ENCODE measurements at places on chromosomes 6 and 20. TPM values are rescaled to one million over a fixed set of nuclear protein-coding genes. Genes with fewer than 3 reads are reported as not detected.

- no peaks in the 10 kb centered on the region for H3K36me3 ChIP-seq
- H3K4me1 ChIP-seq, result no peaks in the 10 kb centered on the region
- H3K27ac ChIP-seq, result no peak overlapping the region
Observed at GRCh38 chr20:14331646-14332045, 5.8 kb downstream of the FLRT3 start.

Gene RAB44
- total RNA-seq, result not detected

Gene UST
- total RNA-seq, result 0.90 TPM

Gene PLA2G7
- total RNA-seq, result not detected

DNA sequence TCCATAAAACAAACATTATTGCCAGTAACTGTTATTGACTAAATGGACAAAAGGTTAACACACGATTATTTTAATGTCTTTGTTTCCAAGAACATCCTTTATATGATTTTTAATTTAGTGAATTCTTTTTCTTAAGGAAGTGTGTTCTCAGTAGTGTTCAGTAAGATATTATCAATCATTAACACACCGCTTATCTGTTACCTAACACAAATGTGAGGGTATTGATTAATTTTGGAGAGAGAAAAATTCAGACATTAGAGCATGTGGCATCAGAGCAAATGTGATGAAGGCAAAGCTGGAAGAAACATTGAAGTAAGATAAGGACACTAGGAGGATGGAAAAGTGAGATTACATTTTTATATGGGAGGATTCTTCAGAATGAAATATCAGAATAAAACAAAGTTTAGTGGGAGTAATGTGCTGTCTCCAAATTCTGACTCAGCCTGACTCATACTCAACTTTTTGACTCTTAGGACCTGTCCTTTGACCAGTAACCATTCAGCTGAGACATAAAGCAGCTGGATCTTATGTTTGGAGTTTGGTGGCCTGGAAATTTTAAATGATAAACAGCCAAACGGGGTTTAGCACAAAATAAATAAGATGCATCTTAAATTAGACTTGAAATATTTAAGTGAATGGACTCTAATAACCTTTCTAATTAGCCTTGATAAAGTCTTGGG, 348.6 kb downstream of the CD109 start:
- no peaks in the 10 kb centered on the region for H3K4me1 ChIP-seq
- H3K27me3 ChIP-seq, result no peaks in the 10 kb centered on the region
- no peaks in the 10 kb centered on the region for H3K36me3 ChIP-seq
- no peak for DNase-seq

- peak; percentile 73 for DNase-seq
- peak overlapping the region; percentile 78 for H3K4me3 ChIP-seq
- H3K27ac ChIP-seq, result peak overlapping the region; percentile 87
- H3K4me1 ChIP-seq, result peaks cover 54% of the 10 kb centered on the region
Observed at GRCh38 chr20:57618091-57618763, 2.0 kb downstream of the ZBP1 start.

Gene BPHL
- total RNA-seq, result 7.7 TPM

DNA sequence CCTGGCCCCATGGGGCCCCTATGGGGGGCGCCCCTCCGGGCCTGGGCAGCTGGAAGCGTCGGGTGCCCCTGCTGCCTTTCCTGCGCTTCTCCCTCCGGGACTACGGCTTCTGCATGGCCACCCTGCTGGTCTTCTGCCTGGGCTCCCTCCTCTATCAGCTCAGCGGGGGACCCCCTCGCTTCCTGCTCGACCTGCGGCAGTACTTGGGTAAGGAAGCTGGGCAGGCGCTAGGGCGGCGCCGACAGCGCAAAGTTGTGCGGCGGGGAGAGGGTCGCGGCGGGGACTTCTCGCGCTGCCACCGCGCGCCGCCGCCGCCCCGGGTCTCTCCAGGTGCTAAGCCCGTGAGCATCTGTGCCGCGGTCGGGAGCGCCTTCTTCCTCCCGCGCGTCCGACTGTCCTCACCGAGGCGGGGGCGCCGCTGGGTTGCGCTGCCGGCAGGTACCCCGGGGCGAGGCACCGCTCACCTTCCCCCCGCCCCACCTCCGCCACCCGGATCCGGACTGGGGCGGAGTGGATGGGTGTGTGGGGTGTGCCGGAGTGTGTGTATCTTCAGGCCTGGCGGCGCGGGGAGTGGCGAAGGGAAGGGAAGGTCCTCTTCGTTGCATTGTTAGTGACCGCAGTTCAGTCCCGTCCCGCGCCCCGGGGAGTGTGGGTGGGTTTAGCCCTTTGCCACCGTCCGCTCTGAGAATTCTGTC, 788 bp downstream of the UST start:
- no peak overlapping the region for H3K27ac ChIP-seq
- no peaks in the 10 kb centered on the region for H3K36me3 ChIP-seq
- peak; percentile 78 for DNase-seq
- peak overlapping the region; percentile 66 for H3K4me3 ChIP-seq
- H3K4me1 ChIP-seq, result peaks cover 11% of the 10 kb centered on the region
- peaks cover 76% of the 10 kb centered on the region for H3K27me3 ChIP-seq

Gene SLC22A23
- total RNA-seq, result 0.12 TPM

GRCh38 chr6:37141281-37142049, 28.5 kb upstream of the PIM1 start:
- no peaks in the 10 kb centered on the region for H3K27me3 ChIP-seq
- H3K4me3 ChIP-seq, result no peak overlapping the region
- H3K27ac ChIP-seq, result peak overlapping the region; percentile 73

- H3K27me3 ChIP-seq, result no peaks in the 10 kb centered on the region
- no peaks in the 10 kb centered on the region for H3K4me1 ChIP-seq
- no peak for DNase-seq
- no peak overlapping the region for H3K4me3 ChIP-seq
Observed at GRCh38 chr6:162373192-162373591, 354.4 kb downstream of the PRKN start.

DNA sequence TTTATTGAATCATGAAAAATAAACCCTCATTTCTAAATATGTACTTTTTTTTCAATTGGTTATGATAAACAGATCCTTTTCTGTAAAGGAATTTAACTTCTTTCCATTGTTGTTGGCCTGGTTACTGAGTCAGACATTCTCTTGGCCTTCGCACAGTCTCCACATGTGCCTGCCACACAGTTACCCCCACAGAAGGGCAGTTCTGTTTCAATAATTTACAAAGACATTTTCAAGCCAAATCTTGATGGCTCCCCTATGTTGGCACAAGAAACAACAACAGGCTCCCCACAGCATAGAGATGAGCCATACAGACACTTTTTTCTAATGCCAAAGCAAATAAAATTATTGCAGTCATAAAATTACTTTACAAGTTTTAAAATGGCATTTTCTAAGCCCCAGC, 55.6 kb upstream of the BEND6 start:
- DNase-seq, result no peak
- peaks cover 5% of the 10 kb centered on the region for H3K27me3 ChIP-seq
- no peaks in the 10 kb centered on the region for H3K4me1 ChIP-seq
- no peaks in the 10 kb centered on the region for H3K36me3 ChIP-seq
- H3K4me3 ChIP-seq, result no peak overlapping the region

DNA sequence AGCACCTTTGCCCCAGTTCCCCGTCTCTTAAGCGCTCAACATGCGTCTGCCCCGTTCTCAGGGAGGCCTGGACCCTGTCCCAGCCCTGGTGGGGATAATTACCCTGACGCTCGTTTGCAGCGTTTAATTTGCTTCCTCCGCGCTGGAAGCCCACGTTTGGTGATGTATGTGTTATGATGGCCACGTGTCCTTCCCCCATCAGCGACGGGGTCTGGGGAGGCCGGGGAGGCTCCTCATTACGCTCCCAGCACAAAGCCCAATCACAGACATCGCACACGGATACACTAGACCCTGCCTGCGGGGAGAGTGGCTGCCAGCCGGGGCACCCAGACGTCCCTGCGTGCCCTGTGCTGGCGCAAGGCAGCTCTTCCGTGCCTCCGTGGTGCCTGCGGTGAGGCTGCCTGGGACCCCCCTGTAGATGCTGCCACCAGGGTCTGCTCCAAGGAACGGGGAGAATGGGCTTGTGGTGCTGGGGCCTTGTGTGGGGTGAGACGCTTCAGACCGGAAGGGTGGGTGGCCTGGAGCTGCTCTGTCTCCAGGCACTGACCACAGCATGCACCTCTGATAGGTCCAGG, 10.2 kb upstream of the CHRNA4 start:
- no peaks in the 10 kb centered on the region for H3K4me1 ChIP-seq
- no peak for DNase-seq
- peaks cover 2% of the 10 kb centered on the region for H3K27me3 ChIP-seq
- no peaks in the 10 kb centered on the region for H3K36me3 ChIP-seq
- no peak overlapping the region for H3K4me3 ChIP-seq
- no peak overlapping the region for H3K27ac ChIP-seq

Gene JPH2
- 0.05 TPM for total RNA-seq

DNA sequence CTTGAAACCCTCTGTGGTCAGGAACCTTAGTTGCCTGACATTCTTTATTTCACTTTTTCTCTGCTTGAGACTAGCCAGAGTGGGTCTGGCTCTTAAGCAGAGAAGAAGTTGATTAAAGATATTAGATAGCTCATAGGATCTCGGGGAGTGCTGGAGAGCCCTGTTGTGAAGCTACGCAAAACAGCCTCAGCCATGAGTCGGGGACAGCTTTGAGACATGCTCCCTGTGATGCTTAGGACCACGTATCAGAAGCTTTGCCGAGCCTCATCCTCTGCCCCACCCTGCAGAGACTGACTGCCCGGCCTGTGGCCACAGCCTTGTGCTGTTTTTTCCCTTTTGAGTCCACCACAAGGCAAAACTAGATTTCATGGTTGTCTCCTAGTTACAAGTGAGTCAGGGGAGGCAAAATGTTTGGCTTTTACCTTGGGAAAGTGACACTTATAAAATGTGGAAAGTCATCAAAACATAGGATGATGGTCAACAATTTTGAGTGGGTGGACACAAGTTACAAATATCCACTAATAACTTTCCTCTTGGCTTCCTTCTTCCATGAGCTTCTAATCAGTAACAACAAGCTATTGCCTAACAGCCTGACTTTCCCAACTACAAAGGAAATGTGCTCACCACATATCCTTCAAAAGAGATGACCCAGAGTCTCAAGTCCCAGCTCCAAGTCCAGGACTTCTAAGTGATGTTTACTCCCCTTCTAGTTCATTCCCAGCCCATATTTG, 108.4 kb downstream of the JAG1 start:
- peak; percentile 43 for DNase-seq
- no peak overlapping the region for H3K4me3 ChIP-seq
- peaks cover 33% of the 10 kb centered on the region for H3K4me1 ChIP-seq
- no peaks in the 10 kb centered on the region for H3K27me3 ChIP-seq

Gene GINS1
- total RNA-seq, result 43.2 TPM

GRCh38 chr6:145813285-145814034, 1.1 kb downstream of the FBXO30 start:
- H3K27me3 ChIP-seq, result no peaks in the 10 kb centered on the region
- peak overlapping the region; percentile 87 for H3K4me3 ChIP-seq
- peaks cover 29% of the 10 kb centered on the region for H3K4me1 ChIP-seq
- no peak for DNase-seq
- H3K27ac ChIP-seq, result peak overlapping the region; percentile 64
- H3K36me3 ChIP-seq, result peaks cover 5% of the 10 kb centered on the region

GRCh38 chr6:139944131-139944530, 569.7 kb upstream of the CITED2 start:
- no peak overlapping the region for H3K27ac ChIP-seq
- DNase-seq, result no peak
- no peak overlapping the region for H3K4me3 ChIP-seq
- H3K36me3 ChIP-seq, result no peaks in the 10 kb centered on the region

DNA sequence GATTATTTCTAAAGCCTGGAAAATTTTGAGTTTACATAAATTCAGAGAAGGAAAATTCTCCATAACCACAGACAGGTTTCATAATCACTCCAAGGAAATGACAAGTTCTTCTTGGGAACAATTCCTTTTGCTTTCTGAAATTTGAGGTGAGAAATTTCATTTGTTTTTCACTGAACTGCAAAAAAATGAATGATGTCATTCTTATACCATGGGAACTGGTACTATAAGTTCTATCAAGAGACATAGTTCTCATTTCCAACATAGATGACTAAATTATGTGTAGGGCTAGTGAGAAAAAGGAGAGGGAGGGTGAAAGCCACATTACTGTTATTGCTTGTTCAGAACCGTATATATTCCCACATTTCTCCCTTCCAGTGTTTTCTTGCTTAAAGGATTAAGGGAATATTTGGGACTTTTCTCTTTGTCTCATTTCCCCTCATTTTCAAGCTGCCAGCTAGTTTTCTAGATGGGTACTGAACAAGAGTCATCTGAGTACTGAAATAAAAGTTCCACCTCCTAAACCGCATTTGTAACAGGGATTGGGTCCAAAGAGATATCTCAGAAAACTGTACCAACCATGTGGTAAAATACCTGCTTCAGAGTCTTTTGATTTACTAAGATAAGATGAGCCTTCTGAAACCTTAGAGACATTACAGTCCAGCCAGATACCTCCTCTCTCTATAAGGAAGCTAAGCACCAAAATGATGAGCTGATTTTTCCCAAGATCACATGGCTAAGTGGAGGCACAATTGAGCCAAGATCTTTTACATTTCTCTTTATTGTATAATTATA, 144.3 kb upstream of the PRDM1 start:
- no peak overlapping the region for H3K4me3 ChIP-seq
- no peak overlapping the region for H3K27ac ChIP-seq
- H3K36me3 ChIP-seq, result peaks cover 2% of the 10 kb centered on the region
- DNase-seq, result no peak
- H3K4me1 ChIP-seq, result peaks cover 14% of the 10 kb centered on the region
- H3K27me3 ChIP-seq, result peaks cover 5% of the 10 kb centered on the region

Gene RNF39
- total RNA-seq, result not detected

Gene PBOV1
- not detected for total RNA-seq

Gene DNMT3B
- total RNA-seq, result 1.1 TPM

Gene HCK
- total RNA-seq, result not detected

DNA sequence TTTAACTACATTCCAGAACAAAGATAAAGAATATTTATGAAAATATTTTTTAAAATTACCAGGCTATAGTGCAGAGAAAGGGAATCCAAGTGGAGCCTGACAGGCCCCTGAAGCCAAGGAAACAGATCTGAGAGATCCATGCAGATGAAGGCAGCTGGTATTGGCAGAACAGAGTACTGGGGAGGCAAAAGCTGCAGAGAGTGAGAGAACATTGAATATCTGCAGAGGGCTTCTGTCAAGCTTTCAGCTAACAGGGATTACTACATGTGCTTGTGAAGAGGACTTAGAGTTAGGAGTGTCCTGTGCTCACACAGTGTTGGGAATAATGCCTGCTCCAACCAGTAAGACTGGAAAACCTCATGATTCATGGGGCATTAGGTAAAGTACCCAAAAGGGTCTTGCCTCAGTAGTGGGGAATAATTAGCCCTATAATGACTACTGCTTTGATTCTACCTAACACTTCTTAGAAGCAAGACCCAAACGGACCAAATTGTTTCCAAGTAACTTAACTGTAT, 657.2 kb downstream of the DHX35 start:
- no peaks in the 10 kb centered on the region for H3K4me1 ChIP-seq
- no peaks in the 10 kb centered on the region for H3K27me3 ChIP-seq
- no peaks in the 10 kb centered on the region for H3K36me3 ChIP-seq
- no peak overlapping the region for H3K4me3 ChIP-seq

GRCh38 chr20:44817143-44817910, 7.0 kb upstream of the RIMS4 start:
- no peaks in the 10 kb centered on the region for H3K4me1 ChIP-seq
- H3K27me3 ChIP-seq, result peaks cover 20% of the 10 kb centered on the region
- no peaks in the 10 kb centered on the region for H3K36me3 ChIP-seq
- H3K4me3 ChIP-seq, result no peak overlapping the region
- DNase-seq, result no peak

Measured in activated CD4-positive, alpha-beta T cell treated with anti-CD3 and anti-CD28 coated beads, Interleukin-2, amount 10 ng/mL, durations not matched to agents 24 days and 14 days (primary cell).